ENCODE measurements at places on chromosomes 12 and 14.

DNA sequence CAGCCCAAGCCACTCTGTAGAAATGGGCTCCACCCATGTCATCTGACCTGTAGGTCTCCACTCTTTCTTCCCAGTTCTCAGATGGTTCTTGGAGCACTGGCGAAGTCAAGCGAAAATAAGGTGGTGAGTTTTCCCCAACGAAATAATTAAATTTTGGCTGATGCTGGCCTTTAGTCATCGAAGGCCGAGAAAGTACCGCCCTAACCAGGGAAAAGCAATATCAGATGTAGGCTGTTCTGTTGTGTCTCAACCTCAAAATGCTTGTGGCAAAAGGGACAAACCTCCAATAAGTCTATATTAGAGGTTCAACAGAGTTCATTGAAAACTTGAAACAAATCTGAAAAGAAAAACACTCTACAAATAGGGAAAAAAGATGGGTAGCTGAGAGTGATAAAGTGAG, 48.6 kb upstream of the BCAT1 start:
- DNase-seq: no peak

GRCh38 chr14:52110441-52111086, 41.7 kb upstream of the NID2 start:
- DNase-seq: no peak

DNA sequence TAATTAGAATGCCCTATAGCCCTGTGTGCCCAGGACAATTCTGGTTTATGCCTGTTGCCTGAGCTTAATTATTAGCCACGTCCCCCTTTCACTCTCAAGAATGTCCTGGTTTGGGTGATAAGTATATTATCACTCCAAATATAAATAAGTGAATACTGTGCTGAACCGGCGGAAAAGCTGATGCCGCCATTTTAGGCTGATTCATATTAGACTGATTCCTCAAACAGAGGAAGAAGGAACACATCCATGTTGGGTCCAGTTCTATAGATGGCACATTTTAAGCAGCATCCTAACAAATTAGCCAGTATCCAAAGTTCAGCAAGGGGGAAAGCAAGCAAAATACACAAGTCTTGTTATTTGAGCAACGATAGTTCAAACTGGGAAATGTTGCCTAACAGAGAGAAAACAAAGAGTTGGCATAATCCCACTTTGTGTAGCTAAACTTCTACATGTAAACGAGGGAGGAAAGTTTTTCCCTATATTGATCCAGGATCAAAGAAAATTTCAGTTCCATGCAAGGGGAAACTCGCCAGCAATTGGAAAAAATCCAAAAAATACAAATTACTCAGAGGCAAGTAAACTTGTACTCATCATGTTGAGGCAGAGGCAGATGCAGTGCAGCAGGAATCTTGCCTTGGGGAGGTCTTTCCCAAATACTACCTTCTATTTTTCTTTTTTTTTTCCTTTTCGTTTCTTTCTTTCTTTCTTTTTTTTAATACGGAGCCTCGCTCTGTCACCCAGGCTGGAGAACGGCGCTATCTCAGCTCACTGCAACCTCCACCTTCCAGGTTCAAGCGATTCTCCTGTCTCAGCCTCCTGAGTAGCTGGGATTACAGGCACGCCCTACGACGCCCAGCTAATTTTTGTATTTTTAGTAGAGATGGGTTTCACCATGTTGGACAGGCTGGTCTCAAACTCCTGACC, 96.2 kb downstream of the ITPR2 start:
- DNase-seq: no peak

- no peak for DNase-seq
These were observed 40.7 kb upstream of the RIN3 start for GRCh38 chr14:92472860-92473259.

GRCh38 chr12:88238406-88238805, 96.3 kb downstream of the TMTC3 start:
- no peak for DNase-seq

GRCh38 chr14:68471964-68472508, 320.8 kb downstream of the ZFP36L1 start:
- DNase-seq: no peak

- DNase-seq: no peak
These were observed 69.3 kb downstream of the SLC35F4 start for GRCh38 chr14:57796556-57796955.

GRCh38 chr12:50825372-50825838, 17.3 kb upstream of the TMPRSS12 start:
- DNase-seq: no peak

- DNase-seq: no peak
These were observed 119.2 kb upstream of the EVL start for GRCh38 chr14:99945732-99946651.

DNA sequence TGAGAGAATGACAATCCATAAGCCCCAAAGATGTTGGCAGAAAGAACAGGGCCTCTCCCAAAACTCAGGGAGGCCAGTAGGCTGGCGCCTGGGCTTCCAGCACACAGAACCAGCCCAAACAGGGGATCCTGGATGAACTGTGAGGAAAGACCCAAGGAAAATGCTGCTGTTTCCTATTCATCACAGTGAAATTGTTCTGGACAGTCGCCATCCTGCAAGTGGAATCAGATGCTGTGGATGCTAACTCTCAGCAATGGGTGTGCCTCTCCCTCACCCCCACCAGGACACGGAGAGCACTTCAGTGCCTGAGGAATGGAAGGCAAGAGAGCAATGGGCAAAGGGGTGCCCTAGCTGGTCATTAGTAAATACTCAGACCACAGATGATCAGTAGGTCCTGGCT, 80.8 kb downstream of the ANO2 start:
- DNase-seq: no peak

DNA sequence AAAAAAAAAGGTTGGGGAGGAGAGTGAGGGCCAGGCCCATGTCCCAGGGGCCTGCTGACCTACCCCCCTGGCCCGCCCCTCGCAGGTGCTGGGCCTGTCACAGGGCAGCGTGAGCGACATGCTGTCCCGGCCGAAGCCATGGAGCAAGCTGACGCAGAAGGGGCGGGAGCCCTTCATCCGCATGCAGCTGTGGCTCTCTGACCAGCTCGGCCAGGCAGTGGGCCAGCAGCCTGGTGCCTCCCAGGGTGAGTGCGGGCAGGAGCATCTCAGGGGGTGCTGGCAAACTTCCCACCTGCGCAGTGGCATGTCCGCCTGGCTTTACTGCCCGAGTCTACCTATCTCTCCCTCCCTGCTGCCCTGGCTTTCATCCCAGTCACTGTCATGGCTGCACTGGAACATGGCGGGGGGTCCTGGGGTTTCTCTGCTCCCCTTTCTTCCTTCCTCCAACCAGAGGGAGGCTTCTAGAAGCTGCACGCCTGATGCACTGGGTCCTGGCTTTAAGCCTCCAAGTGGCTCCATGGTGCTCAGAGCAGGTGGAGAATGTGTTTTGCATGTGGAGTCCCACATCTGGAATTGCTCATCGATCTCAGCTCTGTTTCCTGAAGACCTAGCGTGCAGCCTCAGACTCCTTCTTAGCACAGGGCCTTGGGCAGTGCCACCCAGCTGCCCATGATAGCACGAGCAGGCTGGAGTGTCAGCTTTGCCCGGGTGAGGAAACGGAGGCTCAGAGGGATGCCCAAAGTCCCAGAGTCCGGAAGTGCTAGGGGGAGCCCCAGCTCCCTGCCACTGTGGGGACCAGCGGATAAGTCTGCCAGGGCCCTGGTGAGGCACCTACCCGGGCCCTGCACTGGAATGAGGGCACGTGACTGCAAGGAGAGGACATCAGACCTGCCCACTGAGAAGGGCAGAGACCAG, 46.3 kb downstream of the PHETA1 start:
- DNase-seq: no peak

GRCh38 chr12:2413999-2414792, 361.4 kb downstream of the CACNA1C start:
- no peak for DNase-seq

DNA sequence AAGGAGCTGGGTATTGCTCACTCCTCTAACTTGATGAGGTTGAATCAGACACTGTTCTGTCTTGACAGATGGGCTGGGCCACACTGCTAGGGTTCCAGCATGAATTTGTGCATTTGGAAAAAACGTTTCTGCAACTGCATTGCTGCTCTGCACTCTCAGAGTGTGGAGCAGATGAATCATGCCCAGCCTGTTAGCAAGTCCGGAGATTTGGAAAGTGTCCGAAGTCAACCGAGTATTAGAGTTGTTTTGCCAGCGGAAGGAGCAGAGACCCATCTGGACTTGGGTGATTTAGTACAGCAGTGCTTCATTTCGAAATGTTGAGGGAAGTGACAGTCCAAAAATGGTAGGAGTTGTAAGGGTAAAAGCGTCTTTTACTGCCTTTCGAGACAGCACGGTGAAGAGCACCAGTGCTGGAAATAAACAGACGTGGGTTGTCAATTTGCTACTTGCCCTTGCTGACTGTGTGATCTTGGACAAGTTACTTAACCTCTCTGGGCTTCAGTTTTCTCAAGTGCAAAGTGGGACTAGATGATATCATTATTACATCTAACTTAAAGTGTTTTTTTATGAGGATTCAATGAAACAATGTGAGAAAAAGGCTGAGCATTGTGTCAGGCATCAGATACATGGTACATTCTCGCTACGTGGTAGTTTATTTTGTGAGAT, 139.5 kb downstream of the CHST11 start:
- DNase-seq: no peak

GRCh38 chr12:115348301-115348700, 664.3 kb upstream of the TBX3 start:
- no peak for DNase-seq

GRCh38 chr12:108573317-108573716, 10.9 kb downstream of the ISCU start:
- no peak for DNase-seq

GRCh38 chr14:30291216-30291615, 267.7 kb upstream of the G2E3 start:
- DNase-seq: no peak

DNA sequence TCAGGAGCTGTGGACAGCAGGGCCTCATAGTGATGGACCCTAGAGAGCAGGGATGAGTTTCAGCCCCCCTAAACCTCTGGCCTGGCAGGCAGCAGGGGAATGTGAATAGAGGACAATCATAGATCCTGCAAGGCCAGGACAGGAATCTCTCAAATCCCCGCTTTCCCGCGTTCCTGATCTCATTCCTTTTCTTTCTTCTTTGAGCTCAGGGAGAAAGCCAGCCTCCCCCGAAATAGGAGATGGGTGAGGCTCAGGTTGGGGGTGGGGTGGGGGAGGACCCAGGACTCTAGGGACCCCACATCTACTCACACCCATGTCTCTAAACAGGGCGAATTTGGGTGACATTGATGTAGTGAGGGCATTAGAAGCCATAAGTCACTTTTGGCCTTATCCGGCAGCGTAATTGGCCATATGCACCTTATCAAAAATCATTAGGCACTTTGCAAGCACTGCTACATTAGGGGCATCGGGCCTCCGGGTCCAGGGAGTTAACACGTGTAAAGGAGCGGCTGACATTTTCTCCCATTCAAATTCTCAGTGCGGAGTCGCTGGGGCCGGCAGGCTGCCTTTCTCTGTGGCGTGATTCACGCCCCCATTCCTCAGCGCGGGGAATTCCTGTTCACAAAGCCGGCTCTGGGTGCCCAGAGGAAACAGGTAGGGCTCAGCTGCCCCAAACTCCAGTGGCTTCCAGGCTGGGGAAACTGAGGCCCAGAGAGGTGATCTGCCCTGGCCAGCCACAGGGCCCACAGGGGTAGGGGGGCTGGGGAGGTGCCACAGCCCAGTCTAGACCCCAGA, 1.5 kb downstream of the LHX5 start:
- DNase-seq: no peak

- no peak for DNase-seq
These were observed 63.7 kb downstream of the R3HDM2 start for GRCh38 chr12:57367121-57367520.

GRCh38 chr12:5512601-5512970, 80.7 kb downstream of the NTF3 start:
- DNase-seq: no peak

GRCh38 chr12:53300187-53300586, 692 bp downstream of the MYG1 start:
- no peak for DNase-seq

- no peak for DNase-seq
These were observed 4.1 kb downstream of the NFYB start for GRCh38 chr12:104133866-104134265.

DNA sequence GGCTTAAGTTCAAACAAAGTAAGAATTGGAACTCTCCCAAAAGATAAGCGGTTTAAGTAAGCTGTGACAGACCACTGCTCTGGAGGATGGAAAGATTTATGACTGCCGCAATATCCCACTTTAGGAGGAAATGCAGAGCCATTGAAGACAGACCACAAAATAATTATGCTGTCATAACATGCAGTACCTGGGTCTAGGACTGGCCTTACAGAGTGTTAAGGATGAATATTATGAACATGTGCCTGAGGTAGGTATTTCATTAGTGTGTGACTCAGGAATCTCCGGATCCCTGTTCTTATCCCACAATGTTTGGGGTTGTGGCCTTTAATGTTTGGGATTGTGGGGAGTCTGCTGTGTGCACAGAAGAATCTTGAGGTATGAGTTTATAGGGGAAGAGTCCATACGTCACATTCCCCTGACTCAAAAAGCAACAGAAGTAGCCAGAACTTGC, 114.9 kb downstream of the SAMD4A start:
- no peak for DNase-seq

DNA sequence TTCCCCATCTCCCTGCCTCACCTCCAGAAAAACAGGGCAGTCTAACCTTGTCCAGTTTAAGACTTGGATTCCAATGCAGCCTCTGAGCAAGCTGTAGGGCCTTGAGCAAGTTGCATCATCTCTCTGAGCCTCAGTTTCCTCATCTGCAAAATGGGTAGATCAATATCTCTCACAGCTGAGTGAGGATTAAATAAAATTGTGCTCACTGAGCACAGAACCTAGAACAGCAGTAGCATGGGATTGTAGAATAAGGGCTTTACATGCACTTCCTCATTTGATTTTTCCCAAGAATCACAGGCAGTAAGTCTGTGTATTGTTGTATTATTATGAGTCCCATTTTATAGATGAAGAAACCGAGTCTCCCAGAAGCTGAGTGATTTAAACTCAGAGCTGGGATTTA, 2.0 kb downstream of the DTX1 start:
- no peak for DNase-seq

GRCh38 chr14:41899416-41899815, 292.7 kb downstream of the LRFN5 start:
- no peak for DNase-seq

DNA sequence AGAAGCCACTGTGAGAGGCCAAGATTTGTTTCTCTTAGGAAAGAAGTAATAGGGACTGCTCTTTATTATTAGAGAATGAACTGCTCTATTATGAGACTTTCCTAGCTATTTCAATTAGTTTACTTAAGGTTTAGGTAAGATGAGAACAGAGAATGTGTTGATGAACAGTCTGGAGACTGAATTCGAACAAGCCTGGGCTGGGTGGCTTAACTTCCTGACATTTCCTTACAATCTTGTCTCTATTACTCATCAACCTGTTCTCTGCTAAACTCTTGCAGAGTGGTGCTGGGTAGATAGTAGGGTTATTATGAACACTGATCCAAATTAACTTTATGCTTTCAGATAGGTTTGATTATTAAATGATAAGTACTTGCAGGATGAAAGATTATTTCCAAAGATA, 31.2 kb downstream of the SLC15A5 start:
- DNase-seq: no peak
